ENCODE measurements at places on chromosomes 11 and 22. TPM values are rescaled to one million over a fixed set of nuclear protein-coding genes. Genes with fewer than 3 reads are reported as not detected.
A peak's percentile ranks its signal among the peaks of the same experiment; 100 is the strongest.

DNA sequence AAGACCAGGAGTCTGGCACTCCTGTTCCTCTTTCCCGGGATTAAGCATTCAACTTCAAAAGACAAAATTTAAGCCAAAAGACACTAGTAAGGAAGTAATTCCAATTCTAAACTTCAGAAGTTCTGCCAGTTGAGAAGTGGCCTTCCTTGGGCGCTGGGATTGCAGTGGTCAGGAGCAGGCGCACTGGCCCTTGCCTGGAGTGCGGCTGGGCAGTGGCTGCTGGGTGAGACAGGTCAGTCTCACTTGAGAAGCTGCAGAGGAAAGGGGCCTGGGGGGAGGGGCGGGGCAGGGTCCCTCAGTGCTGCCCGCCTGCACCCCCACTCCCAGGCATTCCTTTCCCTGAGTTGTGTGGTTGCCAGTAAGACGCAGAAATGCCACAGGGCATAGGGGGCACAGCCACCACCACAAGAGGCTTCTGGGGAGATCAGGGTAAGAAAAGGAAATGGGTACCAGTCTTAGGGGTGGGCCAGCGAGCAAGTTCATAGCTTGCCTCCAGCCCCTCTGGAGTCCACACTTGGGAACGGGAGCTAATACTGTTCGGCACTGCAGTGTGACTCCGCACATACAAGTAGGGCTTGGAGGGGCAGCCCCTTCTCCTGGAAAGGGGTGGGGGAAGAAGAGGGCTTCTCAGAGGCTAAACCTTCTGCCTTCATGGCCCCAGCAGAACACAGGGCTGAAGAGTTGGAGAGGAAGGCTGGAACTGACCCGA, 5.5 kb downstream of the MRPL49 start:
- DNase-seq, result no peak

The MRE11 gene
- 42.0 TPM for total RNA-seq

The OR51I1 gene
- not detected for total RNA-seq

- DNase-seq, result no peak
Measured at GRCh38 chr22:33400061-33400840, 342.1 kb upstream of the SYN3 start.

DNA sequence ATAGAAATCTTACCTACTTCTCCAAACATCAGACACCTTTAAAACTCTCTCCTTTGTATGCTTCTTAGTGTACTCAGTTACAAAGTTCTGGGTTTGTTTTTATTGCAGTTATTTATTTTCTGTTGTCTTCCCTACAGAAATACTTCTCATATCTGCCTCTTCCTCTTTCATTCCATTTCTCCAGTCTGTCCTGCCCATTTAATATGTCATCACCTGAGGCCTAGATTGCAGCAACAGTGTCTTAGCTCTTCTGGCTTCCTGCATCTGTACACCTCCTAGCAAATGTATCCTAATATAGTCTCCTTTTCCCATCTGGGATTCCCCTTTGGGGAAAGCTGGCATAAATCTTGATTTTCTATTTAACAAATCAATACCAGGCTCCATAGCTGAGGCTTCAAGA, 34.9 kb upstream of the PCF11 start:
- no peak for DNase-seq

- no peak for DNase-seq
Measured at GRCh38 chr22:47209040-47209514, 446.6 kb downstream of the TBC1D22A start.

The SLC22A8 gene
- not detected for total RNA-seq

GRCh38 chr22:36052505-36052941, 23.9 kb upstream of the RBFOX2 start:
- DNase-seq, result peak; percentile 15

The INS gene
- not detected for total RNA-seq

- DNase-seq, result no peak
Measured at GRCh38 chr11:130166457-130166784, 6.8 kb downstream of the ST14 start.

GRCh38 chr11:108198833-108199232, 23.6 kb downstream of the NPAT start:
- DNase-seq, result no peak

- DNase-seq, result no peak
Measured at GRCh38 chr11:134932761-134933160, 520.7 kb upstream of the B3GAT1 start.

The CD44 gene
- total RNA-seq, result 373 TPM

DNA sequence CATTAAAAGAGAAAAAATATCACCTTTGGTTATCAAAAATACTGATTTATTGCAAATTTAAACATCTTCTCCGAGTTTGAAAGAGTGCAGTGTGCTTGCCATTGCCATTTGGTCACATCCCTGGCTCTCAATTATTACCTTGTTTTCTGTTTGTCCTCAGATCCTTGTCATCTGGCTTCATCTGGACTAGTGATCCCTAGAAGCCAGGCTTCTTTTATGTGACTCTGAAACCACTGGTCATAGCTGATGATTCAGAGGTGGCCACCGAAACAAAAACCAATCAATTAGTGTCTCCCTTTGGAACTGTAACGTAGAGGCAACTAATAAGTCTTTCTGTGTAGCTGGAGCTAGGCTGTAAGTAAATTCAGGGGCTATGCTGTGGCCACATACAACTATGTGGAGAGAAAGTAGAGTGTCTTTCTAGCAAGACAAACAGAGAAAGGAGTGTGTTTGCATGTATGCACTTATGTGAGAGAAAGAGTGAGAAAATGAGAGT, 237.9 kb downstream of the LUZP2 start:
- no peak for DNase-seq

The GAL3ST1 gene
- not detected for total RNA-seq

GRCh38 chr11:57109331-57109730, 72.4 kb upstream of the LRRC55 start:
- no peak for DNase-seq

The CRYBB1 gene
- not detected for total RNA-seq

The SERGEF gene
- 56.2 TPM for total RNA-seq

- no peak for DNase-seq
Measured at GRCh38 chr11:66002648-66003225, 434 bp downstream of the BANF1 start.

DNA sequence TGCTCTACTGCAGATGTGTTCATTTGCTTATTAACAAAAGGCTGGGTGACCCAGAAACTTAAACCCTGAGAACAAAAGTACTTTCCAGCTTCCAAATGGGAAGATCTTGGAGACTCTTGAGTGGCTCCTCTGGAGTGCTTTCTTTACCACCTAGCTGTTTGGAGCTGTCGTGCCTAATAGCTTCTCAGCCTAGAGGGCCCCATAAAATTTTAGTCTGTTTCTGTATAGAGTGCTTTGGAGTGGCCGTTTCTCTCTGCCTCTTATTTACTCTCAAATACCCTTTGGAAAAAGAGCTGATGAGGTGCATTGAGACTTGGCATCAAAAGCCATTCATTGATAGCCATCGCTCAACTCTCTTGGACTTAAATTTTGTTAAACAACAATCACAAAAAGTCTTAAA, 50.7 kb downstream of the ZNRF3 start:
- DNase-seq, result no peak

DNA sequence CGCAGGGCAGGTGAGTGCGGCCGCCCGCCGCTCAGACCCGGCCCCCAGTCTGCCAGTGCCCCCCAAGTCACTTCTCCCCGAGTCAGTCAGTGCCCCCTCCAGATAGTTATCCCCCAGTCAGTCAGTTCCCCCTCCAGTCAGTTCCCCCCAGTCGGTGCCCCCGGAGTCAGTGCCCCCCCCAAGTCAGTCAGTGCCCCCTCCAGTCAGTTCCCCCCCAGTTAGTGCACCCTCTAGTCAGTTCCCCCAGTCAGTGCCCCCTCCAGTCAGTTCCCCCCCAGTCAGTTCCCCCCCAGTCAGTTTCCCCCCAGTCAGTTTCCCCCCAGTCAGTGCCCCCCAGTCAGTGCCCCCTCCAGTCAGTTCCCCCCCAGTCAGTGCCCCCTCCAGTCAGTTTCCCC, 411 bp downstream of the PPP6R2 start:
- peak; percentile 27 for DNase-seq

The OR6T1 gene
- not detected for total RNA-seq

The MS4A4A gene
- not detected for total RNA-seq

The PRR33 gene
- 0.16 TPM for total RNA-seq

DNA sequence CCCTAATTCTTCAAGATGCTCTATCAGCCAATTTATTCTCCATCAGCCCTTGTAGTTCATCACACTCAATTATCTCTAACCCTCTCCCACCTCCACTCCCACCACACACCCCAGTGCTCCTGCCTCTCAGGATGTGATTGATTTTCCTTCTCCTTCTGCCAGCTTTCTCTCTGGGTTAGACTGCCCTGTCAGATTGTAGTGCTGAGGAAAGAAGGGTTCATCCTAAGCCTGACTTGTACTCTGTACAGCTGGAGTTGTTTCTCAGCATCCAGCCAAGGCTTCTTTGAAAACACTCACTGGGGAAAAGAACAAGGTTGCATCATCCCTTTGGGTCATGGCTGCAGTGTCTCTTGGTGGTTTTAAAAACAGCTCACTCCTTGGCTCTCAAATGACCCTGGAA, 61.2 kb downstream of the CECR2 start:
- DNase-seq, result no peak

- no peak for DNase-seq
Measured at GRCh38 chr11:11178671-11179638, 174.1 kb downstream of the CSNK2A3 start.

DNA sequence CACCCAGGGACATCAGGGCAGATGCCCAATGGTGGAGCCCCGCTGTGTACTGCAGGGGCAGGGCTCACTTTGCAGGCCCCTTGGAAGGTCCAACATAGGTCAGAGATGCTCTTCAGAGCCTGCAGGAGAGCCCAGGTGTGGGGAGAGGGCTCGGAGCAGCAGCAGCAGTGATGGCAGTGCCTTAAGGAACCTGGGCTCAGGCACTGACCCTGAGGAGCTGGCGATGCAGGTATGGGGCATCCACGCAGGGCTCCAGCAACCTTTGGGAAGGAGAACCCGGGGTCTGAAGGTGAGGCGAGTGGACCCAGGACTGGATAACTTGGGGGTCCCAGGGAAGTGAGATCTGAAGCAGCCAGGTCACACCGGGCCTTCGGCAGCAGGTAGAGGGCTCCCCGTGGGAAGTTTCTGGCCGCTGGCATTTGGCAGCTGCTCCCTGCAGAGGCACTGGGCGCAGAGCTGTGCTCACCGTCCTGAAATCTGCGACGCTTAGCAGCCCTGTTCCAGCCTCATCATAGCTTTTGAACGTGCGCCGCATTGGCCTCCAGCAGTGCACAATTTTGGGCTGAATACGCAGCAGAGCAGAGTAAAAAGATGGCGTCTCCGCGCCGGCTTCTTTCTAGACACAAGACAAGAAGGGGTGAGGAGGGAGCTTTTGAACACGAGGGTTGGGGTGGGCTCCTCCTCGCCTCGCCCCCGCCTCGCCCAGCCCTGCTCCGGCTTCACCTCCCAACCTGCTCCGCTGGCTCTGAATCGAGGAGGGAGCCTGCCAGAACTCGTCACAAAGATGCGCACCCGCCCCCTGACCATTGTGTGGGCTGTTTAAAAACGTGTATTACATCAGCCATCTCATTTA, 118.8 kb downstream of the MPPED1 start:
- no peak for DNase-seq

All from activated CD8-positive, alpha-beta T cell treated with anti-CD3 and anti-CD28 coated beads for 36 hours (primary cell).